ENCODE measurements at places on chromosomes 5 and 9. TPM values are rescaled to one million over a fixed set of nuclear protein-coding genes. Genes with fewer than 3 reads are reported as not detected.
A peak's percentile ranks its signal among the peaks of the same experiment; 100 is the strongest.

The FOXD4L6 gene
- total RNA-seq = not detected

The LRRC19 gene
- total RNA-seq = not detected

The SLC6A19 gene
- total RNA-seq = not detected

The TAS2R1 gene
- not detected for total RNA-seq

The MLANA gene
- not detected for total RNA-seq

DNA sequence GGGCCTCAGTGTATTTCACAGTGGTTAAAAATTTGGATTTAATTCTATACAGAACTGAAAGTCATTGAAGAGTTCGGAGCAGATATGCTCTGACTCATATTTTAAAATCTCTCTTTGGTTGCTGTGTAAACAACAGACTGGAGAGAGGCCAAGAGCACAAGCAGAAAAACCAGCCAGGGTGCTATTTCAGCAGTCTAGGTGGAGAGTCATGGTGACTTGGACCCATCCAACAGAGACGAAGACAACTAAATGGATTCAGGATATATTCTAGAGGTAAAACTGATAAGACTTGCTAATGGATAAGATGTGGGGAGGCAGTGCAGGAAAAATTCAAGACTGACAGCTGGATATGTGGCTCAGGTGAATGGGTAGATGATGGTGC is 168.9 kb downstream of the MAPKAP1 start:
- H3K4me1 ChIP-seq = peaks cover 38% of the 10 kb centered on the region
- peak; percentile 96 for DNase-seq
- H3K27ac ChIP-seq = peak overlapping the region; percentile 68
- H3K27me3 ChIP-seq = no peaks in the 10 kb centered on the region

GRCh38 chr5:107704681-107705401 is 34.1 kb upstream of the EFNA5 start:
- H3K27me3 ChIP-seq = no peaks in the 10 kb centered on the region
- H3K4me1 ChIP-seq = peaks cover 9% of the 10 kb centered on the region
- H3K4me3 ChIP-seq = peak overlapping the region; percentile 61
- peak overlapping the region; percentile 28 for H3K27ac ChIP-seq

DNA sequence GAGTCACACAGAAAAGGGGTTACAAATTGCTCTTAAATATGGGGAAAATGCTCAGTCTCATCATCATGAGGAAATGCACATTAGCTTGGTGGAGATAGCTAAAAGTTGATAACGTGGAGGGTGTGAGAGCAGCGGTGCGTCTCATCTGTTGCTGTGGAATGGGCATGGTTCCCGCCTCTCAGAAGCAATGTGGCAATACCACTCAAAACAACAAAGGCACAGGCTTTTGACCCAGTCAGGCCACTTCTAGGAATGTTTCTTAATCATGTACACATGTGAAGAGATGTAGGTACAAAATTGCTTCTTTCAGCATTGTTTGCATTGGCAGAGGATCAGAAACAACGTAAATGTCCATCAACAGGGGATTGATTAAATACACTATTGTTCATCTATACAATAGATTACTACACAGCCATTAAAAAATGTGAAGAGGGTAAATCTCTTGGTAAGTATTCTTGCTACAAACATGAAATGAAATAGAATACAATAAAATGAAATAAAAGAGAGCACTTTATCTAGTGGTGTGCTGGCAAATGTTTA is 212.6 kb upstream of the MSX2 start:
- no peak overlapping the region for H3K4me3 ChIP-seq
- no peaks in the 10 kb centered on the region for H3K4me1 ChIP-seq
- DNase-seq = no peak

GRCh38 chr5:8634219-8634618 is 765.3 kb downstream of the MTRR start:
- no peak overlapping the region for H3K27ac ChIP-seq
- no peaks in the 10 kb centered on the region for H3K27me3 ChIP-seq
- no peak overlapping the region for H3K4me3 ChIP-seq
- peaks cover 5% of the 10 kb centered on the region for H3K4me1 ChIP-seq
- DNase-seq = no peak
- H3K36me3 ChIP-seq = no peaks in the 10 kb centered on the region

GRCh38 chr9:112705768-112706427 is 12.0 kb downstream of the INIP start:
- H3K27ac ChIP-seq = no peak overlapping the region
- no peaks in the 10 kb centered on the region for H3K36me3 ChIP-seq
- no peaks in the 10 kb centered on the region for H3K27me3 ChIP-seq
- DNase-seq = peak; percentile 13

GRCh38 chr9:130837002-130837511 is 2.0 kb downstream of the ABL1 start:
- peak overlapping the region; percentile 86 for H3K4me3 ChIP-seq
- no peaks in the 10 kb centered on the region for H3K27me3 ChIP-seq
- H3K27ac ChIP-seq = peak overlapping the region; percentile 96
- no peaks in the 10 kb centered on the region for H3K36me3 ChIP-seq
- H3K4me1 ChIP-seq = peaks cover 45% of the 10 kb centered on the region
- DNase-seq = peak; percentile 86

- H3K4me1 ChIP-seq = no peaks in the 10 kb centered on the region
- H3K27ac ChIP-seq = no peak overlapping the region
- H3K27me3 ChIP-seq = no peaks in the 10 kb centered on the region
- DNase-seq = no peak
Measured at GRCh38 chr9:110202232-110202631, 5.7 kb downstream of the C9orf152 start.

GRCh38 chr5:82417776-82418607 is 139.8 kb upstream of the RPS23 start:
- H3K4me1 ChIP-seq = peaks cover 54% of the 10 kb centered on the region
- DNase-seq = peak; percentile 13
- H3K4me3 ChIP-seq = no peak overlapping the region
- no peaks in the 10 kb centered on the region for H3K27me3 ChIP-seq
